ENCODE measurements at places on chromosomes 11 and 22.
A peak's percentile ranks its signal among the peaks of the same experiment; 100 is the strongest.

DNA sequence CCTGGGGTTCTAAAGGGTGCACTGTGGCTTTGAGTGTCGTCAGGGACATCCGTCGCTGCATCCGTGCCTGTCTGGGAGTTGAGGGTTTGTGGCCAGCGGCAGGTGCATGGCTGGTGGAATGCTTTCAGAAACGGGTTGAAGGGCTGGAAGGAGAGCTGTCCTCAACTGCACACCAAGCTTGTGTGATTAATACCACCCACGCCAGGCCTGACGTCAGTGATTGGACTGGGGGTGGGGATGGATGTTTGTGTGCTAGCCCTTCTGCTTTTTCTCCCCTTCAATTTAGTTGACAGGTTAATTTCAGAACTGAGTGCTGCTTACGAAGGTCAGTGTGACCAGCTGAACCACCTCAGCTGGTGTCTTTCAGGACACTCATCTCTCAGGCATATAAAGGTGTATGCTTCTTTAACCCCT lies 3.2 kb upstream of the GAB2 start:
- DNase-seq = peak; percentile 97

GRCh38 chr11:133939558-133939957 lies 17.2 kb downstream of the IGSF9B start:
- no peak for DNase-seq

DNA sequence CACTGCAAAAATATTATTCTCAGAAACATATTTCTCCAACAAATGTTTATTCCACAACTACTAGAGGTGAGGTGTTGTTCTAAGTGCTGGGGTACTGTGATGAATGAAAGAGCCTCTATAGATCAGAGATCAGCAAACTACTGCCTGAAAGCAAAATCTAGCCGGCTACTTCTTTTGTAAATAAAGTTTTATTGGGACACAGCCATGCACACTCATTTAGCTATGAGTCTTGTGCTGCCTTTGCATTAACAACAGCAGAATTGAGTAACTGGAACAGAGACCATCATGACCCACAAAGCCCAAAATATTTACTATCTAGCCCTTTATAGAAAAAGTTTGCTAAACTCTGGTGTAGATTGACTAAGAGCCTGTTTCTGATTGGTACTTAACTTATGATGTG lies 37.1 kb upstream of the CRYBB3 start:
- no peak for DNase-seq

DNA sequence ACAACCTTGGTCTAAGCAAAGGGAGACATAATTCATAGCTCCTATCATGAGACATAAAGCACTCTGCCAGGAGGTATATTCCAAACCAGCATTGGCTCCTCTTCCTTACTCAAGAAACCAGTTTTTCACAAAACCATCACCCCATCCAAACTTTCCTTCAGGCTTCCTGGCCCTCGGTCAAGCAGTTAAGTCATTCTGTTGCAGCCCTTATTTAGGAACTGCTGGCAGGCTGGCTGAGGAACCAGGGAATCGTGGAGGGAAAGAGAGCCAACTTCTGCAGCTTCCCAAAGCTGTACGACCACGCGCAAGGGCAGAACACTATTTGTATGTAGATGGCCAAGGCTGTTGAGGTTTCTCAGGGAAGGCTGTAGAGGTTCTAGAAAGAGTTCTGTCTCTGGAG lies 680 bp downstream of the IFT46 start:
- no peak for DNase-seq

GRCh38 chr22:50102946-50103345 lies 13.1 kb downstream of the MOV10L1 start:
- peak; percentile 10 for DNase-seq

DNA sequence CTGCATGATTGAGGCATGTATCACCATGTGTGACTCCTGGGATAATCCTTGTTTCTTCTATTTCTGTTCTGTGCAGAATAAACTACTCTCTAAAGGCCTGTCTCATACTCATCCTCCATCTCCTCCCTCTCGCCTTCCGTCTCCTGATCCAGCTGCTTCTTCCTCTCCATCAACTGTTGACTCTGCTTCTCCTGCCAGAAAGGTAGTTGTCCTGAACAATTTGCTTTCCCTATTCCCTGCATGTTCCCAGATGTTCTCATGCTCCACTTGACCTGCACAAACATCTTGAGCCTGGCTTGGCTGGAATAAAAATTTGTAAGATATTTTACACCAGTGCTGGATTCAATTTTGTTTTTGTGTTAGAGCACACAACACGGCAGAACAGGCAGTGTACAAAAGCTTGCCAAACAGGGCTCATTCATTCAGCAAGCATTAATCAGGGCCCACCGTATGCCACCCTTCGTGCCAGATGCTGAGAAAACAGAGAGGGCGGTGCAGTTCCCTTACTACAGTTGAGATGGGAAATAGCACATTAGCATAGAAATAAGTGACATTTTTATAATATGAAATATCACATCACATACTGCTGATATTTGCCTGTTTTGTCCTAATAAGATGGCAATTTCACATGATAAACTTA lies 133.3 kb upstream of the PARVA start:
- no peak for DNase-seq

DNA sequence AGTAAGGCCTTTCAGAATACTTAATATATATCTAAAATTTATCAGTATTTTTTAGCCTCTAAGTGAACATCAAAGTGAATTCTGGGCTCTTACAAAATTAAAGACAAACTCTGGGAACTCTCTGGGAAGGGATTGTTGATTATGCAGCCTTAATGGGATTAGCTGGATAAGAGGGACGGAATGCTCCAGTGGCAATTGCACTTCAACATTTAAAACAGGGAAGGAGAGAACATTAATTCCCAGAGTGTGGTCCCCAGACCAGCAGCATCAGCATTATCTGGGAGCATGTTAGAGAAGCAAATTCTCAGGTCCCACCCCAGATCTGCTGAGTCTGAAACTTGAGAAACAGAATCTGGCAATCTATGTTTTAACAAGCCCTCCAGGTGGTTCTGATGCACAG lies 46.5 kb downstream of the POLD3 start:
- DNase-seq = no peak

GRCh38 chr11:71310184-71310583 lies 57.8 kb upstream of the SHANK2 start:
- DNase-seq = no peak

DNA sequence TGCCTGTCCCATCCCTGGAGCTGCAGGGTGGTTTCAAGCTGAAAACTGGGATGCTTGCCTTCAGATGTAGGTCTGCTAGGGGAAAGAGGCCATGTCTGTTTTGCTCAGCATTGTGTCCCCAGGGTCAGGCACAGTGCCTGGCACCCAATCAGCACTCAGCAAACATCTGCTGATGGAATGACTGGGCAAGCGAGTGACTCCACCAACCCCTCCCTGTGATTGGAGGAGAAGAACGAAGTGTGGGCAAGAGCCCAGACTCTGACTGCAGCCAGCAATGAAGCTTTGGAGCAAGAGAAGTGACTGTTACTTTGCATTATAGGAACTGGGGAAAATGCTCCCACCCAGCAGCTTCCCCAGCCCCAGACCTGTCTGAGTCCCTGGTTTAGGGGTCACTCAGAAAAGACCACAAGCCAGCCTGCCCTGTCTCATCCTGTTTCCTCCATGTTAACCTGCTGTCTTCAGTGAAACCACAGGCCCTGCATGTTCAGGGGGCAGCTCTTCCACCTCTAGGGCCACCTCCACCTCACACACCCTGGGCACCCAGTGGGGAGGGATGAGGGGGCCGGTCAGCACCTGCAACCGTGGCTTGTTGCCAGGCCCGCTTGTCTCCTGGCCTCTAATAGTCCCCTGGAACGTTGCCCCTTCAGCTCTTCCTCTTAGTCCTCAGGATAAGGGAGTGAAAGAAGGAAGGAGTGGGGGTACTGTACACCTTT lies 147.4 kb downstream of the TRIM29 start:
- no peak for DNase-seq

DNA sequence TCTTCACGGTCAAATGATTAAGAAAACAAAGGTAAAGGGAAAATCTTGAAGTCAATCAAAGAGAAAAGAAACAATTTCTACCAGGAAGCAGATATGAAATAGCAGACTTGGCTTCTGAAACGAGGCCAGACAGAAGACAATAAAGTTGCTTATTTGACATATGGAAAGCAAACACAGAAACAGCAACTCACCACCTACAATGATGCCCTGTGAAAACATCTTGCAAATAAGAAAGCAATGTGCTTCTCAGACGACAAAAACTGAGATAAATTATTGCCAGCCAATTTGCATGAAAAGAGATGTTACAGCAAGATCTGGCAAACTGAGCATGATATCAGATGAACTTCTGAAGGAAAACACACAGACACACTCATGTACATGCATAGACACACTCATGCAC lies 45.9 kb upstream of the CTSC start:
- no peak for DNase-seq

DNA sequence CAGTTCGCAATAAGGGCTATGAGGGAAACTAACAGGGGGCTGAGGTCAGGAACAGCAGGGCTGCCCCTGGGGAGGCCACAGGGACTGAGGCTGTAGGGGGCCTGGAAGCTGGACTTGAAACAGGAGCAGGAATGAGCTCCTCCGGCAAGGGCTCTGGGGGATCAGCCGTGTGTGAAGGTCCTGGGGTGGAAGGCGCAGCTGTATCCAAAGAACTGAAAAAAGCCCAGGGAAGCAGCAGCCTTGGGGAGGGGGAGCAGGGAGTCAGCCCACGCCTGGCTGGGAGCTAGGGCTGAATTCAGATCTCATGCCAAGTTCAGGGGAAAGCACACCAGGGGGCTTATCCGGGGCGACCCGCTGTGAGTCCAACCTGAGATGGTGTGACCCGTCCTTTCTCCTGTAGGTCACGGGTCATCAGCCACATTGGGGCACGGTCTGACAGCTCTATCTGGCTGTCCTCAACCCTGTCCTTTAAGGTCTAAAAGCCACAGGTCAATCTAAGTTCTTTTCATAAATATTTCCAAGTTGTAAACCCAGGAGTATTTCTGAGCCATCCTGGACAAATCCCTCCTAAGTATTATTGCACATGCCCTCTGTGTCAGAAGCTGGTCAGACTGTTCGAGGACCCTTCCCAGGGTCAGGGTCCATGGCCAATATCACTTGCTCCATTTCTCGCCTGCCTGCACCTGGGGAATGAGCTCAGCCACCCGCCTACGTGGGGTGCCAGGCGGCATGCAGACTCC lies 18.0 kb downstream of the TP53AIP1 start:
- no peak for DNase-seq

DNA sequence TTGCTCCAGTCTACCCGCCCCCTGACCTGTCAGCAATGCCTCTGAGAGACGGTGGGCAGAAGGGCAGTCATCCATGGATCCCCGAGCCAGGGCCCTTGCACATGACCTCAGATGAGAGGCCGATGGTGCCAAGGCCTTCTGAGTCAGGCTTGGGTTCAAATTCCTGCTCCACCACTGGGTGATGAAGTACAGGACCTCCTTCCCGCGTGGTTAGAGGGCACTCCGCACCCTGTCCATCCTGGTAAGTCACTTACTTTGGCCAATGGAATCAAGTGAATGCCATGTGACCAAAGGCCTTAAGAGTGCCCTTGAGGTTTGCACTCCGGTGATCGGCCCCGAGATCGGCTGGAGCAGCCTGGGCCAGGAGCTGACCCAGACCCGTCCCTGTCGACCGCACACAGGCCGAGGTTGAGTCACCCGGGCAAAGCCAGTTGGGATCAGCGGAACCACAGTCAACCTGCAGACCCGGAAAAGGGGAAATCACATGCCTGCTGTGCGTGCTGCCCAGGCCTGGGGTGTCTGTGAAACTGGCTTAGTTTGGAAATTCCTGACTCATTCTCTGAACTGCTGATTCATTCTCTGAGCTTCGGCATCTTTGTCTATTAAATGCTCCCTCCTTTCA lies 48.9 kb downstream of the RTL6 start:
- DNase-seq = peak; percentile 69

DNA sequence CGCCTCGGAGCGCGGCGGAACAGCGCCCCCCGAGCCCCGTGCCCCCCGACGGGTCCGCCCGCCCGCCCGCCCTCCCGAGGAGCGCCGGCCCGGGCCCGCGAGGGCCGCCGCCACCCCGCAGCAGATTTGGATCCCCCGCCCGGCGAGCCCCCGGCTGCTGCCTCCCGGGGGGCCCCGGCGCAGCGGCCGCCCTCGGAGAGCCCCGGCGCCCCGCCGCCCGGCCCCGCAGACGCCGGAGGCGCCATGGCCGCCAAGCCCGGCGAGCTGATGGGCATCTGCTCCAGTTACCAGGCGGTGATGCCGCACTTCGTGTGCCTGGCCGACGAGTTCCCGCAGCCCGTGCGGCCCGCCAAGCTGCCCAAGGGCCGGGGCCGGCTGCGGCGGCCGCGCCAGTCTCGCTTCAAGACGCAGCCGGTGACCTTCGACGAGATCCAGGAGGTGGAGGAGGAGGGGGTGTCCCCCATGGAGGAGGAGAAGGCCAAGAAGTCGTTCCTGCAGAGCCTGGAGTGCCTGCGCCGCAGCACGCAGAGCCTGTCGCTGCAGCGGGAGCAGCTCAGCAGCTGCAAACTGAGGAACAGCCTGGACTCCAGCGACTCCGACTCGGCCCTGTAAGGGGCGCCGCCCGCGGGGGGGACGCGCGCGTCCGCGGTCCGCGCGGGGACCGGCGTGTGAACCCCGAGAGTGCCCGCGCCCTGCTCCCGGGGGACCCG lies 380 bp downstream of the C11orf96 start:
- DNase-seq = no peak

DNA sequence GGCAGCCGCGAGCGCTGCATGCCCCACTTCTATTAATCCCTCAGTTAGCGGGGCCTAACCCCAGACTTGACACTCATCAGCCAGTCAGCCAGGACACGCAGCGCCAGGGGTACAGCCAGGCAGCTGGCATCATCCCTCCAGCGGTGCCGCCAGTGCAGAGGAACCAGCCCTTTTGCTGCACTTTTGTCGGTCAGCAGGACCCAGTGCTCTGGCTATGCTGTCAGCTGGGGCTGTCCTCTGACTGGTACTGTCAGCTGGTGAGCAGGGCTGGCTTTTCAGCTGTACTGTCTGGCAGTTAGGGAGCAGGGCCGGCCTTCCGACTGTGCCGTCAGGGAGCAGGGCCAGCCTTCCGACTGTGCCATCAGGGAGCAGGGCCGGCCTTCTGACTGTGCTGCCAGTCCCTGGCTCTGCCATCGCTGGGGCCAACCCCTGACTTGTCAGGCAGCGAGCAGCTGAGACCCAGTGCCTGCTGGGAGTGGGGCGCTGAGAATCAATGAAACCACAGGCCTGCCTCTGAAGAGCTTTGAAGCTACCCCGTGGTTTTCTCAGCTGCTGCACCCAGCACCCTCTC lies 115.4 kb downstream of the KIAA1671 start:
- DNase-seq = no peak

DNA sequence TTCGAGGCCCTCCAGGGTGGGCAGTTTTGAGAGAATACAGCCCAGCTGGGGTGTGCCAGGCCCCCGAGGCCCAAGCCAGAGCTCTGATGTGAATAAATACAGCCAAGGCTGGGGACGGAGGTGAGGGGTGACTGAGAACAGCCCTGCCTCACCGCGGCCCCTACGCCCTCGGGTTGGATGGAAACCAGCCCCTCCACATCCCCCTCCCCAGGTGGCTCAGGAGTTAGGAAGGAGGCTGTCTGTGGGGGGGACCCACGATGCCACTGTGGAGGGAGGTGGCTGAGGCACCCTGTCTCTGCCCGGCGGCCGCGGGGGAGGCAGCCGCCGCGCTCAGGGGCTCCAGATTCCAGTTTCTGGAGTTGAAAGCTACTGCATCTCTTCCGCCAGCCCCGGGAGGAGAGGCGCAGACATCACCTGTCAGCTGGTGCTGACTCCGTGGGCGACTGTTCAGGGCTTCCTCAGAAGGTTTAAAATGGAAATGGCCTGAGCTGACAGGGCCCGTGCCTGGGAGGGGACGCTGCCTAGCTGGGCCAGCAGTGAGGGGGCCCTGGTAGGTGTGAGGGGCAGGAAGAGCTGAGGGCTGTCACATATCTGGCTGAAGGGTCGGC lies 1.4 kb downstream of the FLRT1 start:
- DNase-seq = no peak

Data from suppressor macrophage treated with lipopolysaccharide for 4 hours (primary cell).